Neural crest cell (in vitro differentiated cells): ENCODE measurements at places on chromosomes 13 and 19. TPM values are rescaled to one million over a fixed set of nuclear protein-coding genes. Genes with fewer than 3 reads are reported as not detected.

TNNT1 gene
- total RNA-seq = 1.1 TPM in 1 of 2 replicates, not detected in the other

RTBDN gene
- total RNA-seq = 0.36 TPM in 1 of 2 replicates, not detected in the other

PARP4 gene
- 34.7 and 36.3 TPM in 2 replicates for total RNA-seq

TEAD2 gene
- total RNA-seq = 153 and 164 TPM in 2 replicates

GRCh38 chr13:107883561-107884175, 331.7 kb downstream of the LIG4 start:
- DNase-seq = no peak

DNA sequence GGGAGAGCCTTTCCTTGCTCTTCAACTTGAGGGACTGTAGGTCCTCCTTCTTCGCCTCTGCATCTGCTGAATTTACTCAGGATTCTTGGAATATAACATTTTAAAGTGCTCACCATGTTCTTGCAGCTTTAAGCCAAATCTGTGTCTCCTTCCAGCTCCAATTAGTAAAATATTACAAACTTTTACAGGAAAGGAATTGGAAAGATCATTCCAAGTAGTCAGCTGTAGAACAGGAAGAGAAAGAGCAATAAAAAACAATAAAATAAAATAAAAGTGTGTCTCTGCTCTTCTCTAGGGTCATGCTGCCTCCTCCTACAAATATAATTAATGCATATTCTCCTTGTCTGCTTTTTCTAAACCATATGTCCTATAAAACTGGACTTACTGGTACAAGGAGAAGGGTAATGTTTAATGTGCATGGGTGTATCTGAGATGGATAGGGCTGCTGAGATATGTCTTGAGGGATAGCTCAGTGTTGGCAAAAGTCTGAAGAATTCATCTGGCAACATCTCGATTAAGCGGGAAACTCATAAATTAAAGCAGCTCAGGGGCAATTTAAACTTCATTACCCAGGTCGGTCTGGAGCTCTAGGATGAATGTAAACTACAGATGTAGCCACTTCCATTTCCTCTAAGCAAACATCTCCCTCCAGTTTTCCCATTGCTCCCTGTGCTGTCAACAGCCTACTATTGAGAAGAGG, 25.0 kb downstream of the ENOX1 start:
- no peak for DNase-seq

- no peak for DNase-seq
Observed at GRCh38 chr13:21986602-21987001, 315.7 kb downstream of the FGF9 start.

GRCh38 chr13:30545320-30545719, 72.4 kb upstream of the USPL1 start:
- no peak for DNase-seq

DNA sequence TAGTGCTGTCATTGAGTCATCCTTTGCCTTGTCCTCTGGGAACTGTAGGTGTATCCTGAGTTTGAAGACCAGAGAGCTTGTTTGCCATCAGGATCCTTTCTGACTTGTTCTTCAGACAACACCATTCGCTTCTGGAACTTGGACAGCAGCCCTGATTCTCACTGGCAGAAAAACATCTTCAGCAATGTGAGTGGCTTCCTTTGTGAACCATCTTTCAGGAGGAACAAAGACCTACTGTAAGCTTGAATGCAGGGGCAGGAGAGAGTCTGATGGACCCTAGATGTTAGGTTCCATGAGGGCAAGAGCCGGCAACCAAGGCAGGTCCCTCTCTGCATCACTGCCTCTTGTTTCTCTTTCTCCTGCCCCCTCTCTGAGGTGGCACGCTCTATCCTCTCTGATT, 26.7 kb downstream of the WDR62 start:
- DNase-seq = no peak

- no peak for DNase-seq
Observed at GRCh38 chr19:50477751-50478515, 1.3 kb upstream of the GARIN5A start.

- DNase-seq = no peak
Observed at GRCh38 chr13:35843272-35843671, 287.9 kb downstream of the DCLK1 start.
